ENCODE measurements at places on chromosomes 7 and 10.

DNA sequence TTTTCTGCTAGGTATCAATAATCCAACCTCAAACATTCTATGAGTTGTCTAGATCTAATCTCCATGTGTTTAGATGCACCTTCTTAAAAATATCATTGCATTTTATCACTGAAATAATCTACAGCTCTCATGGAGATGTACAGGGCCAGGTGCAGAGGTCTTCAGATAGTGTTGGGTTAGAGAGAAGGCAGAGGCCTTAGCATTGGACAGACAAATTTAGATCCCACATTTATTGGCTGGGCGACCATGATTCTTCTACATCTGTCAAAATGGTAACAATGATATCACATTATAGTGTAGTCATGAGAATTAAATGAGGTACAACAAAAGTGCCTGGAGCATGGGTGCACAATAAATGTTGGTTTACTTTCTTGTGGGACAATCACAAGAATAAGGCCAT, 3.1 kb downstream of the ARHGAP22 start:
- DNase-seq: no peak

DNA sequence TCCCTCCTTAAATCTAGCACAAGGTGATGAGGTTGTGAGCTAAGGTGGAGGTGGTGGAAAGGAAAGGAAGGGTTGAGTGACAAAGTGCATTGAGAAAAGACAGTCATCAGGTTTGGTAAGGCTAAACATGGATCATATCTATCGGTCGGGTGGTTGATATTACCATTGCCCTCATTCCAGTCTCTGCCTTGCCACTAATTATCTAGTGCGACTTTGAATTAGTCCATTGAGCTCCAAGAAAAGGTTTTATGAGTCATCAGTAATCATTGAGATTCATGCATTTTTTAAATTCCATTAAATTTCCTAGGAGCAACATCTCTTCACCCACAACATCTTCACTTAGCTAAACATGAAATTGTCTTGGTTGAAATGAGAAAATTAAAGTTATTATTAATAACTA, 68.9 kb upstream of the FRMD4A start:
- no peak for DNase-seq

DNA sequence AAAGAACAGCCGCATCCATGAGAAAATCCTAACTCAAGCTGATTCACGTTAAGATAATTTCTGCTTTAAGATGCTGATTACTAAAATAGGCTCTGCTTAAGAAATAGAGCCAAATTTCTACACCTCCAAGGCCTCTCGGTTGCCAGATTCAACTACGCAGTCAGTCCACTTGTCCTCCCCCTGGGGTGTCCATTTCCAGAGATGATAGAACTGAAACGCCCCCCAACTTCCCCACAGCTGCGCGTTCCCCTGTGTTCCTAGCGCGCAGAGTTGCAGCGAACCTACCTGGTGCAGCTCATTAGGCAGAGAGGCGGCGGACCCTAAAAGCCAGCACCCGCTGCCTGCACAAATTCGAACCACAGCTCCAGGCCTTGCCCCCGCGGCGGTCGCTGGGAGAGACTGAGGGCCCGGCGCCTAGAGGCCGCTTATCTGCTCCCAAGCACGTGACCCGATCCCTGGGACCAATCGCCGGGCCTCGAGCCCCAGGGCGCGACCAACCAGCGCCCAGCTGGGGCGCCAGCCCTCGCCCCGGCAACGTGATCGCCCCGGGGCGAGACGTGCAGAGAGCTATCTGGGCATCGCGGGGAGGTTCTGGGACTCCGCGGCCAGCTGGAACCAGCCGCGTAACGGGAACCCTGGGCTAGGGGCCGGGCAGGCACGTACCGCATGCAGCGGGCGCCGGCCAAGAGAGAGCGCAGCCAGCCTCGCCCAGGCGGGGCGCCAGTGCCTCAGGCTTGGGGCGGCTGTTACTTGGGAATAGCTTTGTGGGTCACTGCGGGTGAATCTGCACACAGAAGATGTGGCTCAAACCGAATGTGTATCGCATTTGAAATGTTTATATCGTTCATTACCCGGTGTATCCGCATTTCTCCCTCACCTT, at the start of gene PPP1R3C:
PPP1R3C (minus strand) TSS at position 401 of the 880 bp plus-strand sequence; CDS start at position 299, 102 bp downstream.
- no peak for DNase-seq

DNA sequence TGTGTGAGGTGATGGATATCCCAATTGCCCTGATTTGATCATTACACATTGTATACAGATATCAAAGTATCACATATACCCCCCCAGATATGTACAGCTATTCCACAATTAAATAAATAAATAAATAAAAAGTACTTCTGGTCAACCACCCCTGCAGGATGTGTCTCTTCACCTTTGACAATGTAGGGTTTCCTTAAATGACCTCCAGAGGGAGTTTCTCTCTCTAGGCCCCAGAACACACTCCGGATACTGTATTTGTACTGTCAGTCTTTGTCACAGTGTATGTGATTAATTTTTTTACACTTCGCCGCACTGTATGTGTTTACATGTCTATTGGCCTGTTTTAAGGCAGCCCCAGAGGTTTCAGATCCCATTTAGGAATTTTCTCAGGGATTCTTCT, 123.6 kb downstream of the ADCYAP1R1 start:
- no peak for DNase-seq

- no peak for DNase-seq
These were observed 86.9 kb downstream of the CARD11 start for GRCh38 chr7:2956526-2957368.

GRCh38 chr7:91112902-91113341, 151.3 kb upstream of the FZD1 start:
- no peak for DNase-seq

GRCh38 chr10:129101232-129101980, 365.6 kb upstream of the MGMT start:
- no peak for DNase-seq

- DNase-seq: no peak
These were observed 4.3 kb upstream of the INSYN2A start for GRCh38 chr10:127200646-127201045.

DNA sequence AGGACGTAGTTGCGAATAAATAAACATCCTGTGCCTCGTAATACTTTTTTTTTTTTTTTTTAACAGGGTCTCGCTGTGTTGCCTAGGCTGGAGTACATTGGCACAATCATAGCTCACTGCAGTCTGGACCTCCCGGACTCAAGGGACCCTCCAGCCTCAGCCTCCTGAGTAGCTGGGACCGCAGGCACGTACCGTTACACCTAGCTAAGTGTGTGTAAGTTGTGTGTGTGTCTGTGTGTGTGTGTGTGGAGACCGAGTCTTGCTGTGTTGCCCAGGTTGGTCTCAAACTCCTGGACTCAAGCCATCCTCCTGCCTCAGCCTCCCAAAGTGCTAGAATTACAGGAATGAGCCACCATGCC, 573 bp upstream of the PON2 start:
- DNase-seq: no peak

- DNase-seq: no peak
These were observed 25.2 kb downstream of the PHTF2 start for GRCh38 chr7:77823787-77824186.

DNA sequence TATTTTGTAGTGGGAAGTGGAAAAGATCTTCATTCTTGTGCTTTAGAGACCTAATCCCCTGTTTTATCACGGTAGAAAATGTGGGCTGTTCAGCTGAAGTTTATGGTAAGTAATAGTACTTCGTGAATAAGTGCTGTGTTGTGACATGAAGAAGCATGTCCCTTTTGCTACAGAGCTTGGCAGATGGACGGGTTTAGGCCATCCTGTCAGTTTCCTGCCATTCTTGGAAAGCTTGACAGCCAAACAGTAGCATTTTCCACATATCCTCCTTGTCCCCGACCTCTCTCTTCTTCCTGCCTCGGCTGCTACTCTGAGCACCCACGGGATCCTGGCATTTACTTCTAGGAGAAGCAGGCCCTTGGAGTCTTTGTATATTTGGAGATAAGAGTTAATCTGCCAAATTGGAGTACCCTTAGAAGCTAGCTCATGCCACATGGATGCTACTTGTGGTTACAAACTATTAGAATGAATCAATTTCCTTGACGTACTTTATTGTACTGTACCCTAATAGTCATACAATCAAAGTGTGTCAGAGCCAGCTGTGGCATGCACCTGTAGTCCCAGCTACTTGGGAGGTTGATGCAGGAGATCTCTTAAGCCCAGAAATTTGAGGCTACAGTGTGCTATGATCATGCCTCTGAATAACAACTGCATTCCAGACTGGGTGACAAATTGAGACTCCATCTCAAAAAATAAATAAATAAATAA, 39.2 kb downstream of the PNLIPRP3 start:
- DNase-seq: no peak

DNA sequence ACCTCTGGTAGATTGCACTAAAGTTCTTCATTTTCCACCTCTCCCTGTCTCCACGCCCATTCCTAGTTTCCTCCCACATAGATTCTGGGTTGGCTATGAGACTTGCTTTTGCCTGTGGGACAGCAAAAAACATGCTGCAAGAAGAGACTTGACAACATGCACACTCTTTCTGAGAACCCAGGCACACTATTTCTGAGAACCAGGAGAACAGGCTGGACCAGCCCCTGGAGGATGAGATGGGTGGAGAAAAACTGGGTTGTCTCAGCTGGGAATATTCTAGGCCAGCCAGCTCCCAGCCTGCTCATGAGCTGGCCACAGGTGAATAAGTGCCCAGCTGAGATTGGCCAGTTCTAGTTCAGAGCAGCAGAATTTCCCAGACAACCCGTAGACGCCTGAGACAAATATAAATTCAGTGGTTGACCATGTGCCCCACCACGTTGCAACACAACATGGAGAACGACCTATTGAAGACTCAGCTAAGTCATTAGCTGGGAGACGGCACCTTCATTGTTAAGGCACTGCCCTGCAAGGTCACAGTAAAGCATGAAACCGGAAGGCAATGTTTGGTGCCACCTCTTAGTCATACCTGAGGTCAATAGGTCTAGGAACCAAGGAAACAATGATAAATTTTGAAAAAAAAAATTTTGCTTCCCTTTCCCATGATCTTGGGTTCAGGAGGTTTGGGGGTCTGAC, 92.7 kb upstream of the AKR1E2 start:
- DNase-seq: no peak

DNA sequence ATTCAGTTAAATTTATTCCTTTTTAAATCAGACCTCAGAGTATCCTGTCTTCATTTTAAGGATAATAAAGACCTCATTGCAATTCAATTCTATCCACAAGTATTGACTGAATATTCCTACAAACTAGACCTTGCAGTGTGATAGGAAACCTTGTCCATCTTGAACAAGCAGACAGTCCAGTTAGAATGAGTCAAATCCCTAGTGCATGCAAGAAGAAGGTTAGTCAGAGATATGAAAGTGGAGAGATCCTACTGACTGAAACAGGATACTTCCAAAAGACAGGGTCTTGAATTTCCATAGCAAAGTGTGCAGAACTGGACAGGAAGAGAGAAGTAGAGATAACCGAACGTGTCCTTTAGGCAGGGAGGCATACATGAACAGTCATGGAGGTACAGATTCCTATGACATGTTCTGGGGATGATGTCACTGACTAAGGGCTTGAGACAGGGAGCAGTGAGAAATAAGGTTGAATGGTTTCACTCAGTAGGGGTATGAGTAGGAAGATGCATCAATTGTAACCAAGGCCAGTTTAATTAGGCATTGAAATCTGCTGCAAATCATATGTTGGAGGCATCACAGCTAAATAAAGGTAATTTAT, 45.2 kb downstream of the PPP1R3A start:
- no peak for DNase-seq

DNA sequence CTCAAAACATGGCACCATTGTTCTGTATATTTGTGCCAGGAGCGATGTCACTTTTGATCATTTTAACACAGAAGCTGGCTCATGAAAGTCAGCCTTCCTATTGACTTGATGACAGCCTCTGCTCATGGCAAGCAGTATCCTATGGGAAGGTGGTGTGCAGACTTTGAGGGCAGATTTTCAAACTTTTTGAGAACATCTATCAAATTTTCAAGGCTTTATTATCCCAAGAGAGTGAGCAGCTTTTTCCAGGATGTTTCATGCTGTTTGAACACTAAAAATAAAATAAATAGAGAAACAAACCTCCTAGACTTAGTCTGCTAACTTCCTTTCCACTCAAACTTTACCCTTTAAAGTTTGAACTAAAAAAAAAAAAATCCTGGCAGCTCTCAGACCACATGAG, 20.3 kb downstream of the FAM13C start:
- no peak for DNase-seq

DNA sequence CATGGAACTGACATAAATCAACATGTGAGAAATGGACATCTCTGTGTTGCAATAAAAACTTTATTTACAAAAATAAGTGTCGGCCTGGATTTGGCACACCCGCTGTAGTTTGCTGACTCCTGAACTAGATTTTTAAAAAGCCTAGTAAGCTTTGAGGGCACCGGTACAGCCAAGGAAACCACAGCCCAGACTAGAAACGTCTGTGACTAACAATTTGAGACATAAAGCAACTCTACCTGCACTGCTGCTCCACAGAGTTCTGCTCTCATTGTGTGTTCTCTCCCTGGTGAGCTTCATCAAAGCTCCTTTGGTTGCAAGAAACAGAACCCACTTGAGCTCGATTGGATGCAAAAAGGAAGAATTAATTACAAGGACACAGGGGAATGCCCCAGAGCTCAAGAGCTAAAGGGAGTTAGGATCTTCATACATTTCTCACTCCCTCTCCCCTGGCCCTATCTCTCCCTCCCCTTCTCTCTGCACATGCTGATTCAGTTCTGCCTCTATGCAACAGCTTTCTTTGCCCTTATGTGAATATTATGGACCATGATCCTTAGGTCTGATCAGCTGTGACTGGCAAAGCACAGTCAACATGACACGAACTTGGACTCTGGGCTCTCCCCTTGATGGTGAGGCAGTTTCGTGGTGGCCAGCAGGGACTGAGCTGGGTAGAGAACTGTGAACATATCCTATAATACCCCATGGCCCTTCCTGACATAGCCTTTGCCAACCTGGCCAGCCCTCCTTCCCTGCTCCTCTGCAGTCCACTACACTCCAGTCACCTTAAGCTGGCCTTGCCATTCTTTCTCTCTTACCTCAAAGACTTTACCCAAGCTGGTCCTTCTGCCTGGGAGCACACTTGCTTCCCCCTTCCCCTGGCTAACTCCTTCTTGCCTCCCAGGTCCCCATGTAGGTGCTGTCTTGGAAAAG, 77.5 kb upstream of the YAE1 start:
- DNase-seq: no peak

- DNase-seq: no peak
These were observed at the start of gene WNT16 for GRCh38 chr7:121328508-121329190. Gene WNT16 (plus strand): TSS chr7:121329000. CDS start chr7:121329293, 293 bp downstream.

GRCh38 chr10:99927721-99928280, 81.9 kb downstream of the DNMBP start:
- no peak for DNase-seq

DNA sequence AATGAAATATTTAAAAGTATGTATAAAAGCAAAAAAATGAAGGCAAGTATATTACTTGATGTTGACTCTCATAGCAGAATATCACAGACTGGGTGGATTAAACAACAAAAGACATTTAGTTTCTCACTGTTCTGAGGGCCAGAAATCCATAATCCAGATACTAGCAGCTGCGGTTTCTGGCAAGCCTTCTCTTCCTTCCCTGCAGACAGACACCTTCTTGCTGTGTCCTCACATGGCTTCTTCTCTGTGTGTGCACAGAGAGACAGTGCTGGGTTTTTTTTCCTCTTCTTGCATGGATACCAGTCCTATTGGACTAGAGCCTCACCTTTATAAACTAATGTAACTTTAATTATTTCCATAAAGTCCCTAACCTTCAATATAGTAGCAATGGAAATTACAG, 127.9 kb upstream of the AKR1E2 start:
- no peak for DNase-seq

- DNase-seq: no peak
These were observed 196.9 kb upstream of the RHOBTB1 start for GRCh38 chr10:61140765-61141392.
